ENCODE measurements at places on chromosomes 3 and 15.

DNA sequence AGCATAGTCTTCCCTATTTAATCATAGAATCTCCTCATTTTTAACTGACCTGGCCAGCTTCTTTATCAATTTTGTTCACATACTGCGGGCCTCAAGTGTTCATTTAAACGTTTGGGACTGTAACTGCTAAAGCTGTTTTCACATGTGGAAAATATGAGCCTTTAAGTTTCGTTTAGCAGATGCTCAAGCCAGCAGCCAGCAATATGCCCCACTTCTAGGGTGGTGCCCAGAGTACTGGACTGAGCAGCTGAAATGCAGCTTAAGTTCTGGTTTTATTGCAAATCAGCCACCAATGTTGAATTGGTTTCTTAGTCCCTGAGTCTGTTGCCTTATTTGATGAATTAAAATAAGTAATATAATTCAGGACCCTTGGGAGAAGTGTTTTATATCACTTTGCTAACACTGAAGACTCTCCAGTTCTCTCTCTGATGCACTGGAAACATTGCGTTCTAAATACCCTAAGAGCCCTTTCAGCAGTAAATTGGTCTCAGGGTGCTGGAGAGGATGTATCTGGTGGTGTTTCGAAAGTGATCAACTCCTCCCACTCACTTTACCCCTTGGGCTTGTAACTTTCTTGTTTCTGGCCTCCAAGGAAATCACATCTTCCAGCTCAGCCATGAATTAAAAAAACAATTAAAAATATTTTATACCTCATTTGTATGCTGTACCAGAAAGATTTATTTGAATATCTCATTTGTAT, 61.7 kb downstream of the B3GALNT1 start:
- no peak for DNase-seq

GRCh38 chr3:99545941-99546580, 92.3 kb upstream of the COL8A1 start:
- no peak for DNase-seq

DNA sequence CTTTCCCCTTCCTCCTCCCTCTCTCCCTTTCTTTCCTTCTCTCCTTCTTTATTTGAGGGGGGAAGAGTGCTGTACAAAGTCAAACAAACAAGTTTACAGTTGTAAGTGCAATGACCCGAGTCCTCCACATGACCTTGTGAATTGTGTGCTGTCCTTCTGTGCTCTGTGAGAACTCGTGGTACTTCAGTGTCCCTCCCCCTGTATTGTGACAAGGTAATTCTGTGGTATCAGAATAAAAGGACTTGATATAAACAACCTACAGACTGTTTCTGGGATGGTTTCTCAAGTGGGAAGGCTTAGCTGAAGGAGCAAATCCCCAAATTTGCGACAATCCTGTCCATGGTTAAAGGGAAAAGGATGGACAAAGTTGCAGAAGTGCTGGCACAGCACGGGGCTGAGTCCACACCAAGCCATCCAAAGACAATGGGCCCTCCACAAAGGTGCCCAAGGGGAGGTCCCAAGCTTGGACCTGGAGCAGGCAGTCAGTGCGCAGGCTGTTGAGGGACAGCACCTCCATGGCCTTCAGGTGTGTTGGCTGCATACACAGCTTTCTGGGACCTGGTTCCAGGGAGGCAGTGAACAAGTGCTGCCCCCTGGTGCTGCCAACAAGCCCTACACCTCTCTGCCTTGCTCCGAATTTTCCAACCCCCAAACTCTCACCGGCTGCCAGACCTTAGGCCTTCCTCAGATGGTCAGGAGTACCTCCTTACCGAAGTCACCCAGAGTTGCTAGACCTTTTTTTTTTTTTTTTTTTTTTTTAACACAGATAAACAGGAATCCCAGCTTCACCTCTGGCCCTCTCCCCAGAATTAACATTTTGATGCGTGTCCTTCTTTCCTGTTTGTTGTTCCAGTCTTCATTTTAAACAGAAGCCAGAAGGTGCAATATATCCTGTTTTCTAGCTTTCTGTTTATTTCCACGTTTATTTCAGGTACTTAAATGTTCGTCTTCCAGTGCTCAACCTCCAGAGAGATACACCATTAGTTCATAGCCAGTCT, 2.6 kb upstream of the APEH start:
- DNase-seq: peak; percentile 79

DNA sequence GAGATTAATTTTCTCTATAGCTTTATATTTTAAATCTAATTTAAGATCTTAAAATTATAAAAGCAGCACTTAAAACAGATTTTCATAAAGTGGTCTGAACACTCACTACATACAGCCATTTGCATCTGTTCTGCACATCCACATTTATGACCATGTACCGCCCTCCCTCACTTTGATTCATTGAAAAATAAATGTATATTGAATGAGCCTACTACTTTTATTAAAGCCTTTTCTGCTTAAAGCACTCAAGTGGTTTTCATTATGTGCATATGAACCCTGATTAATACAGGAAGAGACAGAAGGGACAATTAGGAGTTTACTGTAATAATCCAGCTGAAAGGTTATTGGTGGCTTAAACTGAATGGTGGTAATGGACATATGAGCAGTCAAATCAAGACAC, 129.4 kb downstream of the DLG1 start:
- no peak for DNase-seq

DNA sequence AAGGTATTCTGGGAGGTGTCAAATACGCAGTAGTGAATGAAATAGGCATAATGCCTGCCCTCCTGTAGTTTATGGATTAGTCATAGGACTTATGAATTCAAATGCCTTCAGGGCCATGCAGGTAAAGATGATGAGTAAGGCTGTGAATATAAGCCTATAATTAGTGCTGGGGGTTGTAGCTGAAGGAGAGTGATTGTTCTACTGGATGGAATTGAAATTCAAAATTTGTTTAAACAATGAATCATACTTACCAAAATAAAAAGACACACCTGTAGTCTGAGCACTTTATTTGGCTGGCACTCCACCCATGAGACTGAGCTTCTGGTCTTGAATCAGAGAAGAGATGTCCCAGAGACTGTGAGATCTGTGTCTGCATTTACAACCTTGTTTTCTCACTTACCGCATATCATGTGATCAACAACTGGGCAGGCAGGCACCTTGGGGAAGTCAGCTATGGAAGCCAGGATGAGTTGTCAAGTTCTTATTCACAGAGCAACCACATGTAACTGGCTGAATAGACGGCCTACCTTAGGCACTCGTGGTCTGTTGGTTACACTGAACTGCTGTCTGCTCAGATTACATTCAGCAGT, 291.8 kb downstream of the NAALADL2 start:
- no peak for DNase-seq

GRCh38 chr3:14077310-14077709, 47.4 kb downstream of the CHCHD4 start:
- no peak for DNase-seq

DNA sequence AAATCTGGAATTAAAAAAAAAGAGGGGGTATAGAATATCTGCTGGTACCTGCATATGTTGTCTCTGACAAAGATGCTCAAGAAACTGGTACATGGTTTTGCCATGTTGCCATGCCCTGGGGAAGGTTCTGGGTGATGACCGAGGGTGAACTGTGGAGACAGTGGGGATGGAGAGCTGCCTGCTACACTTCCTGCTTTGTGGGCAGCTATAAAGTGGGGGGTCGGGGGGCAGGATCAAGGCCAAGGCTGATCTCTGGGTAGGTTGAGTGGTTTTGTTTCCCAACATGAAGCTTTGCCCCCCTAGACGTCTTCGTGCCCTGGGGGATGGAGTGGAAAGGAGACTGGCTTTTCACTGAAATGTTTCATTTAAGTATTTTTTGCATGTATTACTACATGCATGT, 74.6 kb downstream of the IQSEC1 start:
- DNase-seq: no peak

GRCh38 chr3:126022741-126023359, 53.9 kb downstream of the ROPN1B start:
- DNase-seq: no peak

DNA sequence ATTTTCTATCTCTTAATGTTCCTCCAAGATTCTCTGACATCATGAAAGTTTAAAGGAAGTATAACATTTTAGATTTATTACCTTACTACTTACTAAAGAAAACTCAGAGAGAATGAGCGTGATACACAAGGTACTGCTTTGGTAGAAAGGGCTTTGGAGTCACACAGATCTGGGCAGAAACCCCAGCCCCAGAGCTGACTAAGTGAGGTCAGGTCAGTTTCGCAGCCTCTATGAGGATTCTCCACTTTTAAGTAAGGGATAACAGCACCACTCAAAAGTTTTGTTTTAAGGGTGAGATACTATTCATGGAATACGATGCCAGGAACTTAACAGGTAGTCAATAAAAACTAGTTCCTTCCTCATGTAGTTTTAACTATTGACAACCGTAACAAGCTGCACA, 76.1 kb downstream of the CLDN11 start:
- no peak for DNase-seq

GRCh38 chr3:194508491-194509453, 22.0 kb upstream of the ATP13A3 start:
- DNase-seq: no peak

DNA sequence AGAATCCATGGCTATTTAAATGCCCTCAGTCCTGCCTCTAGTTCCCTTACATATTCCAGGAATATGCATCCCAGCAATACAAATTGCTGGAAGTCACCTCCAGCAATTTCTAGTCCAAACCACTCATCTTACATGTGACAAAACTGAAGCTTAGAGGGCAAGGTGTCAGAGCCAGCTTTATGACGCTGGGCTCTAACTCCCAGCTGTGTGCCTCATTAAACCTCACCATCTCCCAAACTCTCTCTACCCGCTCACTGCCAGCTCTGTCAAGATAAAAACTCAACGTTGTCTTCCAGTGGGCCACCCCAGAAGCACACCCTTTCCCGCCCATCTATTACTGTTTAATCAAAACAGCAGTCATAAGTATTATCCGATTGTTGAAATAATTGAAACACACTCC, 7.9 kb downstream of the TNIK start:
- DNase-seq: no peak

- DNase-seq: peak; percentile 53
Observed at GRCh38 chr3:46484911-46485778, 12.6 kb upstream of the RTP3 start.

DNA sequence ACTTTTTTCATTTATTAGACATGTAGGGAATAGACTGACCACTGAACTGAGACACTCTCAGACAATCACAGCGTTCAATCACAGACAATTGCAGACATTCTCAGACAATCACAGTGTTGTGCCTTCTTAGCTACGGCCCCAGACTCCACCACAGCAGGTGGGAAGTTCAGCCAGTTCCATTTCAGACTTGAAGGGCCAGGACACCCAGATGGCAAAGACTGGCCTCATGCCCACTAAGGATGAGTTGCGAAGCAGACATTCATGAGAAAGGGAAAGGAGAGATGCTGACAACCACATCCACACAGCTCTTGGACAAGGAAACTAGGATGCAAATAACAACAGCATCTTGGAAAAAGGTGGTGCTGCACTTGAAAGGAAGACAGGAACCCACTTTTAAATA, 21.9 kb upstream of the ALDH1L1 start:
- no peak for DNase-seq

- no peak for DNase-seq
Observed at GRCh38 chr15:82952158-82953081, at the start of gene HOMER2. HOMER2 (minus strand) TSS chr15:82952720; CDS start chr15:82952535, 185 bp downstream.

- peak; percentile 86 for DNase-seq
Observed at GRCh38 chr15:75842722-75843677, at the start of gene UBE2Q2. UBE2Q2 (plus strand) TSS chr15:75843447; CDS start chr15:75843667, 220 bp downstream.

DNA sequence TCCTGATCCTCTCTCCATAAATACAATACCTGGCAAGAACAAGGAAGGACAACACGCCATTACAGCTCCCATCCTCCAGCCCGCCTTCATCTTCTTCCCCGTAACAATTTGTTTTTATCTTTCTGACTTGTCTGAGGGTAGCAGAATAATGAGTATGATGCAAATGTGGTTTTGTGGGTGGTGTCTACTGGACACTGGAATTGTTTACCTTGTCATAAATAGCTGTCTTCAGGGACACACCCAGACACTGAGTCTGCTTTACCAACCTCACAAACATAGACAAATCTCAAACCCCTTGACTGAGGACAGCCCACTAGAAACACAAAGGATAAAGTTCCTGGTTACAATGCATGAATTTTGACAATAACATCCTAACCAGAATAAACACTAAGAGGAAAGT, 13.4 kb downstream of the WDR72 start:
- DNase-seq: no peak

DNA sequence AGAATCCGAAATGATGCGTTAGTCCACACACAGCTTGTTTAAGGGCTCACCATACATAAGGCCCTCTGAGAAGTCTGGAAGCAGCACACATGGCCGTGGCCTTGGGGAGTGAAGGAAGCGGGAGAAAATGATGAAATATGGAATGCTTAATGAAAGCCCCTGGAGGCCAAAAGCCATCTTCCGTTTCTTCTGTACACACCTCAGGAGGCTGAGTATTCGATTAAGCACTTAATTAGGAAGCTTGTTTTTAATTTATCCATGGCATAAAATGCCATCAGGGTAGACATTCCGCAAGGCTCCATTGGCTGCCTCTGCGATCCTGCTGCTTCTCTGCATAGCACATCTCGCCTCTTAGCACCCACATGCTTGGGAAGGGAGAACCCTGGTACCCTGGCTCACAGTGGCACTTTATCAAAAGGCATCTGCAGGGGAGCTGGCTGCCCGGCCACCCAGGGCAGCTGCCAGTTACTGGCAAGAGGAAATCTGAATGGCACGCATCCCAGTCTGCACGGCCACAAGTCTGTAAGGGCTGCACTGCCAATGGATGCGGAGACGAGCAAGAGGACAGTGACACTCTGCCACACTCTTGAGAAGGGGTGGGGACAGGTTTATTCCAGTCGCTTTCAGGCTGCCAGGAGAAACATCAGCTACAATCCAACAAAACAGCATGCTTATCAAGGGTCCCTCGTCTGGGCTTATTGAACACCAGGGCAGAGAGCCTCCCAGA, 356.2 kb downstream of the OCA2 start:
- no peak for DNase-seq

- peak; percentile 48 for DNase-seq
Observed at GRCh38 chr15:75228787-75229186, 27.1 kb downstream of the C15orf39 start.

DNA sequence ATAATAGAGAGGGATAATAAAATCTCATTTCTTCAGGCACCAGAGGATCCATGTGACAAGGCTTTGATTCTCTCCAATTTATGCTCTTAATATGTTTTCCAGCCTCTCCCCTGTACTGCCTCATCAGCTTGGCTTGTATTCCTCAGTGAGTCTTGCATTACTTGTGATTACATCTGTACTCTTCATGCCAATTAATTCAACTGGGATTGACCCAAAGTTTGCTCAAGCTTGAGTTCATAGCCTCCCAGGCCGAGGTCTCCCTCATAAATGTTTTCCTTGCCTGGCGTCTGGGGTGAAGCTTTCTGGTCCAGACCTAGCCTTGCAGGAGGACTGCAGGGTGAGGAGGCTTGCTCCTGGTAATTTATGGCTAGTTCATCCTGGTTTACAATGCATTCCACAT, 146.9 kb downstream of the CHST2 start:
- DNase-seq: no peak

- DNase-seq: peak; percentile 69
Observed at GRCh38 chr15:88909956-88910831, 3.0 kb downstream of the MFGE8 start.

- DNase-seq: no peak
Observed at GRCh38 chr3:17340693-17341092, 401.7 kb downstream of the TBC1D5 start.

Data from sigmoid colon (tissue), 7 donors.